ENCODE measurements at places on chromosomes 1 and 21.

DNA sequence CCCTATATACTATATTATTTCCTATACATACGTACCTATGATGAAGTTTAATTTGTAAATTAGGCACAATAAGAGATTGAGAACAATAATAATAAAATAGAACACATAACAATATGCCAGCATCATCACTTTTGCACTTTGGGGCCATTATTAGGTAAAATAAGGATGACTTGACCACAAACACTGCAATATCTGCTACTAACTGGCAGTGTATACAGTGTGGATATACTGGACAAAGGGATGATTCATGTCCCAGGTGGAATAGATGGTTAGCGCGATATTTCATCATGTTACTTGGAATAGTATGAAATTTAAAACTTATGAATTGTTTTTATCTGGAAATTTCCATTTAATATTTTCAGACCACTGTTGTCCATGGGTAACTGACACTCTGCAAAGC, 35.4 kb upstream of the TXLNA start:
- H3K4me1 ChIP-seq, result peaks cover 13% of the 10 kb centered on the region
- DNase-seq, result no peak
- no peaks in the 10 kb centered on the region for H3K27me3 ChIP-seq
- H3K4me3 ChIP-seq, result no peak overlapping the region
- no peaks in the 10 kb centered on the region for H3K36me3 ChIP-seq
- no peak overlapping the region for H3K27ac ChIP-seq

GRCh38 chr1:167517535-167518330, 596 bp downstream of the CD247 start:
- peak; percentile 73 for DNase-seq
- H3K36me3 ChIP-seq, result peaks cover 8% of the 10 kb centered on the region
- peak overlapping the region; percentile 97 for H3K4me3 ChIP-seq
- peaks cover 47% of the 10 kb centered on the region for H3K4me1 ChIP-seq

GRCh38 chr1:24301785-24302175, 17.4 kb upstream of the GRHL3 start:
- peaks cover 11% of the 10 kb centered on the region for H3K27me3 ChIP-seq
- H3K4me3 ChIP-seq, result no peak overlapping the region

- H3K4me1 ChIP-seq, result peaks cover 11% of the 10 kb centered on the region
- H3K27ac ChIP-seq, result no peak overlapping the region
- H3K36me3 ChIP-seq, result no peaks in the 10 kb centered on the region
- no peaks in the 10 kb centered on the region for H3K27me3 ChIP-seq
Measured at GRCh38 chr21:32712043-32712442, 15.8 kb downstream of the SYNJ1 start.

DNA sequence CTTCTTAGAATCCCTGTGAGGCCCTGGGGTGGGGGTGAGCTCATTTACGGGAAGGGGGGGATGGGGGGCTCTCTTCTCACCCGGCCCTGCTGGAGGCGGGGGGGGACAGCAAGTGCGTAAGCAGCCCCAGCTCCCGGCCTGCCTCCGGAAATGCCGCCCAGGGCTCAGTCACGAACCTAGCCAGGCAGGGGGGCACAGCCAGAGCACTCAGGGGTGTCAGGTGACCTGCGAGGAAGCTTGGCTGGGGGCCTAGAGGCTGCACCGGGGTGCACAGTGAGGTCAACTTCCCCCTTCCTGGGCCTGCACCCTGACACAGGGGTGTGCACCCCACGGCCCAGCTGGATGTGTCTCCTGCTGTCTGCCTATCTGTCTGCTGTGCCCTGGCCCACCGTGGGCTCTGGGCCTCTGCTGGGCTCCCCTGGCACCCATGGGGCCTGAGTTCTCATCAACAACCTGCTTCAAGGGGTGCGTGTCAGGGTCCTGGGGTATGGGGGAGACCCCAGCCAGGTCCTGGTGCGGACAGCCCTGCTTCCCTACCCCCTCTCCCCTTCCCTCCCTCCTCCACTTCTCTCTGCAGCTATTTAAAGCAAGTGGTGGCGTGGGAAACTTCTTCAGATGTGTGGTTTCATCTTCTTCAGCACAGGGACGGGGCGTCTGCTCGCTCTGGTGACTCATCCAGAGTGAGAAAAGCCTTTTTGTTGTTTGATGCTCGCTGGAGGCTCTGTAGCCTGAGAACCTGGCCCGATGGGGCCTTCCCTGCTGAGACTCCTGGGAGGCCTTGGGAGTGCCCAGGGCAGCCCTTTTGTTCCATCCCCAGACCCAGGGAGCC, 92.5 kb upstream of the RUNX3 start:
- peak; percentile 99 for DNase-seq
- peak overlapping the region; percentile 58 for H3K4me3 ChIP-seq
- peak overlapping the region; percentile 97 for H3K27ac ChIP-seq
- peaks cover 79% of the 10 kb centered on the region for H3K4me1 ChIP-seq

DNA sequence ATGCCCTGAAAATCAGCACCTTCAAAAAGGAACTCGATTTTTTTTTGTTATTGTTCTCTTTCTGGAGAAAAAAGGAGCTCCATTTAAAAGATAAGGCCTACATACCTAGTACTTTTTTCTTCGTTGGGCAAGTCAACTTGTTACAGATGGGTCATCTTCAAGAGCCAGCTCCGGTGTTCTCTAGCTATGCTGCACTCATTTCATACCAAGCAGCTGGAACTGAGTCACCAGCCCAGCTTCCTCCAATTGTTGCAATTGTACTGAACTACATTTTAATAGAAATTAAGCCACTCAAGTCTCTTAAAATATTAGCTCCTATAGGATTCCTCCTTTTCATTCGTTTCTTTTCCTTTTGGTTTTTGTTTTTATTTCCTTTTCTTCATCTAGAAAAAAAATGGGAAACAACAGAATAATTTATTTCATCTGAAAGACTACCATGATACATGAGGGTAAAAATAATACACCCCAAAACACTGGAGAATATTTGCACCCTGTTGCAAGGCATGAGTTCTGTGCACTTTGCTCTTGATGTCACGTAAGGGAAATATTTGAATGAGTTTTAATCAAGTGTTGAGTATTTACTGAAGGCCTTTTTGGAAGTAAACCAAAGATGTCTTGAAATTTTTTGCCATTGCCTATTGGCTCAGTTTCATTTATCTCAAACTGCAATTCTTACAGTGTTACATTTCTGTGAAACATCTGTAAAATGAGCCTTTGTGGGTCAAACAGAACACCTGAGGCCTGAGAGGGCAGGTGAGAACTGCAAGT, 60.5 kb downstream of the CLIC4 start:
- H3K27me3 ChIP-seq, result no peaks in the 10 kb centered on the region
- no peak overlapping the region for H3K27ac ChIP-seq
- H3K36me3 ChIP-seq, result no peaks in the 10 kb centered on the region

DNA sequence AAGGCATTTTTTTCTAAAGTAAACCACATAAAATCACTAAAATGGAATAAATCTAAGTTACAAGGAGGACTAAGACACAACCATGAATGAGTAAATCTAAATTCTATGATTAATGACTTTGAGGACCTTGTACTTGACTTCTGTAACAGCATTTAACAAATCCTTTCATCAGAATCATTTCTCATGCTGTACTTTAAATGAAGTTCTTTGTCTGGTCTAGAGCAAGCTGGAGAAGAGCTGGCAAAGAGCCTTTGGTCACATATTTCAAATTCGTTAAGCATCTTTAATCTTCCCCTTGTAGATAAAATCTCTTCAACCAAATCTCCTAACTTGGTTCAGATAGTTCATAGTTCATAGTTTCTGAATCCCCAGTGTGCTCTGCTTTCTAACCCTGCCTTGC, 405.4 kb downstream of the PTPRC start:
- H3K27ac ChIP-seq, result no peak overlapping the region
- no peaks in the 10 kb centered on the region for H3K36me3 ChIP-seq
- no peaks in the 10 kb centered on the region for H3K27me3 ChIP-seq
- no peak overlapping the region for H3K4me3 ChIP-seq

DNA sequence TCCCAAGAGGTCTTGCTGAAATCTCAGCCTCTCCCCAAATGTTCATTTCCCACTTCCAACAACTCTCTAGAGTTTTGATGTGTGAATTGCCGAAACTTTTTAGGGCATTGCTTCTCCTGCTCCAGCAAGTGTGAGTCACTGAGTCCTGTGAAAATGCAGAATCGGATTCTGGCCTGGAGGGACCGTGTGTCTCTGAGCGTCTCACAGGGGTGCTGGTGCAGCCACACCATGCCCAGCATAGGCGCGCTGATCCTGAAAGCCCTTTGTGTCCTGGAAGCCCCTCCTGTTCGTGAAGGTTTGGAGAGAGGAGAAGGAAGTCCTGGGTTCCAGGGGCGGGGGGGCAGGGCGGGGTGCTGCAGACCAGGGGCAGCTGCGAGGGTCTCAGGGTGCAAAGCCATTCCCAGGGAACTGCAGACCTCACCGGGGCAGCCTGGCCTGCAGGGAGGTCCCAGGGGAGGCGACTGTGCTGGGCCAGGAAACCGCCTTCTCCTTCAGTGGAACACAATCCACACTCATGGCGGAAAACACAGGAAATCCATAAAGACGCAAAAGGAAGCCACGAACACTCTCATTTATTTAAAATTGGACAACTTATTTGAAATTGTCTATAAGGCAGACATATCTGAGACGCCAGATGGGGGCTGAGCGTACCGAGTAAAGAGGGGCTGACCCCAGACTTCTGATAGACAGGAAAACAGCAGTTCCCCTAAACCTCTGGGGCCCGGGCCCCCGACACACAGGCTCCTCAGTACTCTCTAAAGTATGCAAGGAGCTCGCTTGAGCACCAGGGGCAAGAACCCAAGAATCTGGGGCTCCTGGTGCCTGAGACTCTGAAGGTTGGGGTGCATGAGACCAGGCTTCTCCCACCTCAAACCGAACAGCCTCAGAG, 43.5 kb upstream of the ADARB1 start:
- H3K4me1 ChIP-seq, result no peaks in the 10 kb centered on the region
- H3K27ac ChIP-seq, result no peak overlapping the region
- H3K27me3 ChIP-seq, result peaks cover 3% of the 10 kb centered on the region

- H3K27ac ChIP-seq, result no peak overlapping the region
- H3K27me3 ChIP-seq, result no peaks in the 10 kb centered on the region
- no peak for DNase-seq
- H3K4me1 ChIP-seq, result no peaks in the 10 kb centered on the region
- H3K36me3 ChIP-seq, result no peaks in the 10 kb centered on the region
Measured at GRCh38 chr1:217089361-217090014, 366.3 kb upstream of the ESRRG start.

GRCh38 chr1:9363061-9363471, 70.4 kb downstream of the SPSB1 start:
- H3K27ac ChIP-seq, result no peak overlapping the region
- no peak overlapping the region for H3K4me3 ChIP-seq
- no peaks in the 10 kb centered on the region for H3K27me3 ChIP-seq

GRCh38 chr1:5256793-5257192, 602.4 kb downstream of the AJAP1 start:
- H3K27me3 ChIP-seq, result no peaks in the 10 kb centered on the region
- H3K4me1 ChIP-seq, result no peaks in the 10 kb centered on the region
- no peak overlapping the region for H3K4me3 ChIP-seq
- H3K36me3 ChIP-seq, result no peaks in the 10 kb centered on the region

- H3K27ac ChIP-seq, result no peak overlapping the region
- no peak overlapping the region for H3K4me3 ChIP-seq
- peaks cover 8% of the 10 kb centered on the region for H3K4me1 ChIP-seq
- no peaks in the 10 kb centered on the region for H3K36me3 ChIP-seq
Measured at GRCh38 chr1:94379615-94380014, 38.6 kb upstream of the ABCD3 start.

DNA sequence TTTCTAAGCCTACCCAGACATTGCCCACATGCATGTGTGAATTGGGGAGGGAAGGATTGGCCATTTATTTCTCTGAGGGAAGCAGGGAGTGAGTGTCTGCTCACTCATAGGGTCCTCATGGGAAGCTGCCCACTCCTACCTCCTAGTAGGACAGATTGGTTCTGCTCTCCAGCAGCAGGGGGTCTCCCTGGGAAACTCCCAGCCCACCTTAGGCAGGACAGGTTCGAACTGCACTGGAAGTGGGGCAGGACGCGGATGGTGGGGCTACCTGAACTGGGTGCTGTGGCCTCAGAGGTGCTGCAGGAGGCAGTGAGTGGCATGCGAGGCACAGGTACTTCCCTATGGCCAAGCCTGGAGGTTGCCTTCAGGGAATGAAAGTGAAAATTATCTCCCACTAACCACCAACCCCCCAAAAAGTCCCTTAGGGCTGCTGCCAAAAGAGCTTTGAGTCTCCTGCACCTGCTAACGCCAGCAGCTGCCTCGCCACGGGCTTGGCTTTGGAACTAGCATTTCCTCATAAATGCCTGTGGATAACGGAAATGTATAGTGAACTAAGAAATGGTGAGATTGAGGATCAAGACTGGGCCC, 157.0 kb upstream of the COA6 start:
- H3K27me3 ChIP-seq, result no peaks in the 10 kb centered on the region
- H3K4me3 ChIP-seq, result no peak overlapping the region
- no peaks in the 10 kb centered on the region for H3K4me1 ChIP-seq
- no peak for DNase-seq
- no peak overlapping the region for H3K27ac ChIP-seq

GRCh38 chr21:45975020-45975666, 6.4 kb upstream of the COL6A1 start:
- no peak overlapping the region for H3K27ac ChIP-seq
- peaks cover 28% of the 10 kb centered on the region for H3K4me1 ChIP-seq
- no peak overlapping the region for H3K4me3 ChIP-seq
- no peaks in the 10 kb centered on the region for H3K36me3 ChIP-seq

DNA sequence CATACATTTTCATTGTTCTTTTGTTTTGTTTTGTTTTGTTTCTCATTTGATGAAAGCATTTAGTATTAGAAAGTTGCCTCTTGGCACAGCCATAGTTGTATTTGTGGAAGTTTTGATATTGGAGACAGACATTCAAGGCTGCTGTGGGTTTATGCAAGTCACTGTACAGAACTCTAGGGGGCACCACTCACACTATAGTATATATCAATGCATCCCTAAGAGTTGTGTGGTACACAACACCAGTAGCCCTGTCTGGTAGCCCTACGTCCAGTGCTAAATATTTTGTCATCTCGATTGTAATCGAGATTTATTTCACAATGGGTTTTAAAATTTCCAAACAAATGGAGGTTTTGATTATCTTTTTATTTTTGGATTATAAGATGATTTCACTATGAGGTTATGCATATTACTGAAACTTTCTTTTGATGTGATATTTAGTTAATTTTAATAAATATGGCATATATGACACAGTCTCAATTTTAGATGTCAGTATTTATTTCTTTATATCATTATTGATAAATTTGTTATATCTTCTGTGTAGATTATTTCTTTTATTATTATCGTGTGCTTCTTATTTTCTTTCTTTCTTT, 112.2 kb downstream of the NR5A2 start:
- DNase-seq, result no peak
- H3K27me3 ChIP-seq, result no peaks in the 10 kb centered on the region
- no peaks in the 10 kb centered on the region for H3K36me3 ChIP-seq
- H3K4me3 ChIP-seq, result no peak overlapping the region
- H3K4me1 ChIP-seq, result no peaks in the 10 kb centered on the region

DNA sequence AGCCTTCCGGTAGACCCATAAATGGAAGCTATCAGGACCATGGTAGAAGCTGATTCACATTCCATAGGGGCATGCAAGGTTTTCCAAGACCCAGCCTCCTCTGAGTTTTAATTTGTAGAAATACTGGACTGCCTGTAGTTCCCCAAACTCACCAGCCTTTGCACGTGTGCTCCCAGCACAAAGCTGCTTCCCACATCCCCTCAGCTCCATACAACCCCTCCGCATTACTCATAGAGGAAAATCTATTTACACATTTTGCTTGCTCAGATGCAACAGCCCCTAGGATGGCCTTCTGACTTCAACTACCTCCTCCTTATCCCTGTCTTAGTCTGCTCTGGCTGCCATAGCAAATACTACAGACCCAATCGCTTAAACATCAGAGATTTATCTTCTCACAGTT, 336.2 kb downstream of the SETD4 start:
- H3K36me3 ChIP-seq, result no peaks in the 10 kb centered on the region
- H3K27ac ChIP-seq, result no peak overlapping the region
- no peaks in the 10 kb centered on the region for H3K4me1 ChIP-seq
- DNase-seq, result no peak
